ENCODE measurements at places on chromosomes 13 and 19.
A peak's percentile ranks its signal among the peaks of the same experiment; 100 is the strongest.

DNA sequence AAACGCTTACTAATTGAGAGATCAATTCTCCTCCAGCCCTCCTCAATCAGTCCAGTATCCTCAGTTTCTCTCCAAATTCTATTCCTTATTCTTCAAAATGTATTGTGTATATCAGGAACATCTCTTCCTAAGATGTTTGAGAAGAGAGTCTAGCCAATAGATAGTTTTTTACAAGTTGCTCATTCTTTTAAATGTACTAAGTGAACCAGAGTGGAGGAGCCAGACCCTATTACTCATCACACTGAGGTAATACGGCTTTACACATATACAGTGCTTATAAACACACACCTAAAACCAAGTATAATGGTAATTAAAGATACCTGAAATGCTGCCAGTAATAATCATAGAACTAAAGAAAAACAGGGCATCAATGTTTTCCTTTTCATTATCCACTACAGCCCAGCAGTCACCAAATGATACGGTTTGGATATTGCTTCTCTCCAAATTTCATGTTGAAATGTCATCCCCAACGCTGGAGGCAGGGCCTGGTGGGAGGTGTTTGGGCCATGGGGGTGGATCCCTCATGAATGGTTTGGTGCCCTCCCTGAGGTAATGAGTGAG is 45.2 kb upstream of the HMGB1 start:
- DNase-seq, result no peak

DNA sequence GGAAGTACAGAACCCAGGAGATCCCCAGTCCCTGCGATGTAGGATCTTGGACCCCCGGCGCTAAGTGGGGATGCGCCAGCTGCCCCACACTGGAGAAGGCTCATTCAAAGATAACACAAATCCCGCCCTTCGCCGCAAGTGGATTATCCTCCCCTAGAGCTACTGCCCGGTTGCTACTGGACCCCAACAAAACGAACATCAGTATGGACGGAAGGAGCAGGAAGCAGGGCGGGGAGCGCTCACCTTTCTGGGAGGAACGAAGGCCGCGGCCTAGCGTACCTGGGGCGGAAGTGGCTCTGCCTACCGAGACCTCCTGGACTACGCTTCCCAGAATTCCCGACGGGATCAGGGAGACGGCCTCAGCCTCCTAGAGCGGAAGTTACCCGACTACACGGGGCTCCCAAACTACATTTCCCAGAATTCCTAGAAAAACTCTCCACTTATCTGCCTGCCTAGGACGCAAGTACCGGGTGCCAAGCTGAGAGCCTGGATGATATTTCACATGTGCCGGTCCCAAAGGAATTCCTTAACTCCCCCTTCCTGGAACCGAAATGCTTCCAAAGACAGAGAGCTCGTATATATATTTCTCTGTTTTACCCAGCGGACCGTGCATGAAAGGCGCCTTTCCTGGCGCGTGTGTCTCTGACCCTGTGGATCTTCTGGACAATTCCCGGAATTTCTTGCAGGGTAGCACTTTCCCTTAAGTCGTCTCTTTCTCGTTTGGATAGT is at the start of gene ZNF112:
Gene ZNF112, minus strand, starts transcription at position 298 of the 729 bp plus-strand sequence. CDS start 16,141 bp downstream, outside the sequence.
- peak; percentile 93 for DNase-seq

DNA sequence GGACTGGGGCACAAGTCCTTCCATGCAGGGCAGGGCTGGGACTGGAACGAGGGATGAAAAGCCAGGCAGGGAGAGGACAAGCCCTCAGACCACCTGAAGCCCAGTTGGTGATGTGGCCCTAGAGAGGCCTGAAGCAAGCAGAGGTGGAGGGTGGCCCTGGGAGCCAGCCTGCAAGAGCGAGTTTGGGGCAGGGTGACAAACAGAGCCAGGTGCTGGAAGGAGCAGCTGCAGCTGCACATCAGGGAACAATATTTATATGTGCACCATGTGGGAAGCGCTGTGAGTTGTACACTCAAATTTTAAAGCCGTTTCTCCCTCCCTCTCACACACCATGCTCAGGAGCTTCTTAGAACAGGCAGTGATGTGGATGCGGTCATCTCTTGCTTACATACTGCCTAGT is 67.8 kb downstream of the FGF9 start:
- DNase-seq, result no peak

DNA sequence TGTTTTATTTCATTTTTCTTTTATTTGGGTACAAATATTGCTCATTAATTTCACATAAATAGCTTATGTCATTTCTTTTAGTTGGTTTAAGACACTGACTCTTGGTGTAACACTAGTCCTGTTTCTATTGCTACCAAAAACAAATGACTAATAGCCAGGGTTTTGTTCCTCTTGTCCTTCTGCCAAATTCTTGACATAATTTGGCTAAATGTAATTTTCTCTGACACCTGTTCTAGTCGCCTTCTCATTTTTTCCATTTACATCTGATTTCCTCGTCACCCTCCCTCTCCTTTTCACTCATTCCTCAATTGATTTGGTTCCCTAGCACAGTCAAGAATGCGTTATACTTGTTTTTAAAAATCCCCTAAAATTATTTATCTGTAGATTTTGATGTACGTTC is 1718.7 kb downstream of the EFNB2 start:
- DNase-seq, result peak; percentile 8

GRCh38 chr19:17579661-17580244 is 24.3 kb downstream of the COLGALT1 start:
- peak; percentile 51 for DNase-seq

GRCh38 chr13:97484301-97484700 is 50.3 kb downstream of the RAP2A start:
- no peak for DNase-seq

DNA sequence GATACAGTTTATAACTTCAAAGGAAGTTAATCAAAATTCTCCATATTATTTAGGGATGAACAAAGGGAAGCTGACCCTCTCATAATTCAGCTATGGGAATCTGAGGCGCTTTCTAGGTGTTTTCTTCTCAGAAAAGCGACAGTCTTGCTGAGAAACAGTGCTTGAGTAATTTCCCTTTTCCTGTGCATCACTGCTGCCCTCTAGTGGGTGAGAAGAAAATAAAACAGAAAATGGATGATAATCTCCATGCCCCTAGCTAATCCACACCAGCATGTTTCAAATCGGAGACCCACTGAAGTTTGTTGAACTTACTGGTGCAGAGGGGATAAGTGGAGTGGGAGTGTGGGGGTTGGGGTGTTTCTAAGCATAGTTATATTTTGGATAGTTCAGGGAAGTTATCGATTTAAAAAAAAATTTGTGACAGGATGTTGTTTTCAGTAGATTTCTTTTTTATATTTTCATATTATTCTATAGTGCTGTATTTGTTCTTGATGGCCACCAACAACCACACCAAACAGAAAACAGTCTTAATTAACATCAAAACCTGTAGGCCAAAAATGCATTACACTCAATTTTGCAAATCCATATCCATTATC is 21.4 kb downstream of the LCP1 start:
- peak; percentile 69 for DNase-seq

Data from RKO (cell line).